CD8-positive, alpha-beta T cell (primary cell): ENCODE measurements at places on chromosomes 3 and 15.

DNA sequence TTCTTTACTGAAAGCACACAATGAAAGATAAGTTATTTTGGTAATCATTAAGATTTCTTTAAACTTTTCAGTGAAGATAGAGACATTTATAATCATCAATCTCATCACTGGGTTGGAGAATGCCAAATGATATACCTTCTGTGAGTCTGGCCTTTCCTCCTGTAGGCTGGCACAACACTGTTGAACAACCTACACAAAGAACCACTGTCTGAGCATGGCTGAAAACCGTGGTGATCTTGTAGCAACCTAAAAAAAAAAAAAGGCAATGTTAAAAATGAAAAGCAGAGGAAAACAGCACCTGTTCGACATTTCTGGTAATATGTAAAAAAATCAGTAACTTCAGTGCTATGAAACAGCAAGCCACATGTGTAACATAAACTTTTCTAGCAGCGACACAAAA, 1.8 kb downstream of the RPS27L start:
- DNase-seq: no peak

- no peak for DNase-seq
Observed at GRCh38 chr3:119990888-119991287, 103.4 kb downstream of the GSK3B start.

- DNase-seq: no peak
Observed at GRCh38 chr3:127431066-127431465, 143.2 kb upstream of the PRR20G start.

GRCh38 chr3:111708157-111708771, 113.1 kb upstream of the ZBED2 start:
- no peak for DNase-seq

DNA sequence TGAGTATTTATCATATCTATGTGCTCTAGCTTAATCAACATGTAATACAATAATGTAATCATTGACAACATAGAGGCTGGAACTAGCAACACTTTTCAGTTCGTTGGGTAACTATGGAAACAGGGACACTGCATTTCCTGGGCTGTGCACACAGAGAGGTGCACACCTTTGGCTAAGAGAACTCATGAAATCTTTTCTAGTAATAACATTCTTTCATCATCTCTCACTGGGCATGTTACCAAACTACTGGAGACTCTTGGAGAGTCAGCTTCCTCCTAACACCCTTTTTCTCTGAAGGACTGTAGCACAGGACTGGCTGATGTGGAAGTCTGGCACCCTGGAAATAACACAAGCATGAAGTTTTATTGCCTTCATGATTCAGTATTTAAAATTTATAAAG, 135.6 kb downstream of the KCNMB2 start:
- no peak for DNase-seq

GRCh38 chr15:25981114-25981513, 118.0 kb upstream of the ATP10A start:
- no peak for DNase-seq

- no peak for DNase-seq
Observed at GRCh38 chr3:41580274-41580959, 381.1 kb downstream of the CTNNB1 start.

GRCh38 chr15:64604319-64604718, 143.9 kb downstream of the ZNF609 start:
- no peak for DNase-seq

DNA sequence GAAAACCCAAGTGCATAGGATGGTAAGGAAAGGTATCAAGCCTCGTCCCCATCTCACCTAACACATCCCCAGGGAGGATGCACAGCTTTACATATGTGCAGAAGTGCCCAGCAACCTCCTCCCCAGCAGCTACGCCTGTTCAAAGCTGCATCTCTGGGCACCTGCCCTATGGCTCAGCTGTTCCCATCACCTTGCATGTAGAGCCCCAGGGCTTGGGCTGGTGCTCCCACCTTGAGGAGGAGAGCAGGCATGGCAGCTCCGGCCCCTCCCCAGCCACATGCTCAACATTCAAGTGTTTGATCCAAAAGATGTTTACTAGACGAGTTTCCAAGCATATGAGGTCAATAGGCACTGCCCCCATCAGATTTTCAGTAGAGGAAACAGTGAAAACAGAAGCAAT, 173.5 kb downstream of the ATP10A start:
- DNase-seq: no peak

- DNase-seq: no peak
Observed at GRCh38 chr3:114558271-114558670, 264.4 kb downstream of the TIGIT start.

- DNase-seq: no peak
Observed at GRCh38 chr15:52515343-52515742, 13.3 kb downstream of the MYO5A start.
